Activated naive CD4-positive, alpha-beta T cell treated with anti-CD3 and anti-CD28 coated beads, Interleukin-2, amount 50 U/mL, for 72 hours (primary cell): ENCODE measurements at places on chromosomes 6 and 20. TPM values are rescaled to one million over a fixed set of nuclear protein-coding genes. Genes with fewer than 3 reads are reported as not detected.

- no peak for DNase-seq
Observed at GRCh38 chr20:19330731-19331130, 118.3 kb downstream of the SLC24A3 start.

Gene RAD21L1
- 0.47 TPM for total RNA-seq

DNA sequence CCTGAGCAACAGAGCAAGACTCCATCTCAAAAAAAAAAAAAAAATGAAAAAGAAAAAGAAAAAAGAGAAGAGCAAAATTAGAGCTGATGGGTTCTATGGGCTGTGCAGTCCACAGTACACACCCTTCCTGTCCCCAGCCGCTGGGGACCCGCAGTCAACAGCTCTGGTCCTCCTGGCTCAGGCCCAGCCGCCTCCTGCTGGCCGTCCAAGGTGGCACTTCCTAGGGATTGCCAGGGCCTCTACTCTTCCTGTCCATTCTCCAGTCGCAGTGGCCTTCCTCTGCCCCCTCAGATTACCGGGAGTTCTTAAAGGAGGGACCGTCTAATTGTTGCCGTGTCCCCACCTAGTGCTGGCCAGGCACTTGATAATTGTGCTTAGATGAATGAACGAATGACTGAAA is 41.7 kb downstream of the TMEM242 start:
- no peak for DNase-seq

GRCh38 chr6:21164768-21165326 is 428.7 kb upstream of the SOX4 start:
- no peak for DNase-seq

- peak; percentile 86 for DNase-seq
Observed at GRCh38 chr6:26045065-26045927, 41.9 kb upstream of the HFE start.
